ENCODE measurements at places on chromosomes 7 and 10.

GRCh38 chr10:103474077-103474476 is 5.0 kb downstream of the CALHM3 start:
- no peak for DNase-seq

- DNase-seq: no peak
Measured at GRCh38 chr7:134422008-134422407, 36.9 kb downstream of the AKR1B1 start.

GRCh38 chr7:141704112-141704511 is 2.1 kb upstream of the DENND11 start:
- no peak for DNase-seq

GRCh38 chr10:132455441-132455971 is 58.5 kb downstream of the PWWP2B start:
- DNase-seq: no peak

- DNase-seq: no peak
Measured at GRCh38 chr10:78600740-78601139, 468.0 kb upstream of the ZMIZ1 start.

DNA sequence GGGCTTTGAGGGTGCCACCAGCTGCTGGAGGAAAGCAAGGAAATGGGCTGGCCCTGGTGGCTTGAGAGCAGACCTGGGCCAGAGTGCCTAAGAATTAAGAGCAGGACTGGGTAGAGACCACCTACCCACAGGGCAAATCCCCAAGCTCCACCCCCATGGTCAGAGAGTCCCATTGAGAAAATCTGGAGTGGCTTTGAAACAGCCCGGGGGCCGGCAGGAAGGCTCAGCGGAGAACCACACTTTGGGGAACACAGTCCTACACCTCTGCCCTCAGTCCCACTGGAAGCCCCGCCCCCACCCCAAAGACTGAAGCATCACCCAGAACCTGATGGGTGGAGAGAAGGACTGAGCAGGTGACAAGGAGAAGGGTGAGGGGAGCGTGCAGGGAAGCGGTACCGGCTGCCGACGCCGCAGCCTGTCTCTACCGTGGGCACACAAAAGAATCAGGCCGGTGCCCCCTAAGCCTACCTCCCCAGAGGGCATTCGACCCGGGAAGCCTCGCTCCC is 3.6 kb downstream of the SMARCD3 start:
- peak; percentile 16 for DNase-seq

DNA sequence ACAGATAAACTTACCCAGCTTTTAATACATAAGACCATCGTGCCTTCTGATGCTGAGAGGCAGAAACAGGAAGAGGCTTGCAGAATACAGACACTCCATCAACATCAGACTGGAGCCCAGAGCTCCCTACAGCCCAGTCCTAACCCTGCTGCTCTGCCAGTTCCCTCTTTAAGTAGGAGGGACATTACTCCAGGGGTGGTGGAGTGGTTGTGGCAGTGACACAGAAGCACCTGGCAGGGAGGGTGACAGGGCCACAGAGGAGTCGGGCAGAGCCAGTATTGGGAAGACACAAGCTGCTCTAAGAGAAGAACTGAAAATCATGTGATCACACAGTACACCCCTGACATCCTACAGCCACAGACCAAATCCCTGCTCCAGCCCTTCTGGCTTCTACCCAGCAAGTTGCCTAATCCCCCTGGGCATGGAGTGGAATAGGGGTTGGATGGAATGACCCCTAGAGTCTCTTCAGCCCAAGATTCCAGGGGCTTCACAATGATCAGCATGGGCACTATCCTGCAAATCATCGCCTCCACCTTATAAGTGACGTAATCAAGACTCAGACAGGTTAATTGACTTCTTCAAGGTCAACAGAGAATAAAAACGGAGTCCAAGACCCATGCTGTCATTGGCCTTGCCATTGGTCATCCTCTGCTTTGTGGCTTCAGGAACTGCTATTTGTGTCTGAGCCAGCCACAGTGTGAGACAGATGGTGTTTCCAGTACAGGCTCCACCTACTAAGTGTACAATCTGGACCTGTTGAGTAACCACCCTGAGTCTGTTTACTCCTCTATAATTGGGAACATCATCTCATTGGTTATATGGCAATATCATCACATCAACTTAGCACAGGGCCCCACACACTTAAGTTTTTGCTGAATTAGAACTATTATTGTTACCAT is 61.1 kb upstream of the ZMIZ1 start:
- DNase-seq: no peak

GRCh38 chr7:40327873-40328272 is 193.1 kb downstream of the SUGCT start:
- DNase-seq: no peak

DNA sequence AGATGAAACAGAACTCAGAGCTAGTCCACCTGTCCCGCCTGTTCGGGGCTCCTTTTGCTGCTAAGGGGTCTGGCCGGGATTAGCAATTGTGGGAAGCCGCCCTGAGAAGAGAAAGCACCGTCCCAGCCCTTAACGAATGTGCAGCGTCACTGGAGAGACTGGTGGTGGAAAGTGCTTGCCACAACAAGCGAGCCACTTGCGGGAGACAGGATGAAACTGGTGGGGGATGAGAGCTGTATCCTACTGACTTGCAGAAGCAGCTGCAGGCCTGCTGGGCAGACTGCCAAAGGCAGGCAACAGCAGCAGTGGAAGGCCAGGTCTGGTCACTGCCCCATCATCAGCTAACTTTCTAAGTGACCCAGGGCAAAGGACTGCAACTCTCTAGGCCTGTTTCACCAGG is 95.4 kb downstream of the FAM53B start:
- peak; percentile 70 for DNase-seq

DNA sequence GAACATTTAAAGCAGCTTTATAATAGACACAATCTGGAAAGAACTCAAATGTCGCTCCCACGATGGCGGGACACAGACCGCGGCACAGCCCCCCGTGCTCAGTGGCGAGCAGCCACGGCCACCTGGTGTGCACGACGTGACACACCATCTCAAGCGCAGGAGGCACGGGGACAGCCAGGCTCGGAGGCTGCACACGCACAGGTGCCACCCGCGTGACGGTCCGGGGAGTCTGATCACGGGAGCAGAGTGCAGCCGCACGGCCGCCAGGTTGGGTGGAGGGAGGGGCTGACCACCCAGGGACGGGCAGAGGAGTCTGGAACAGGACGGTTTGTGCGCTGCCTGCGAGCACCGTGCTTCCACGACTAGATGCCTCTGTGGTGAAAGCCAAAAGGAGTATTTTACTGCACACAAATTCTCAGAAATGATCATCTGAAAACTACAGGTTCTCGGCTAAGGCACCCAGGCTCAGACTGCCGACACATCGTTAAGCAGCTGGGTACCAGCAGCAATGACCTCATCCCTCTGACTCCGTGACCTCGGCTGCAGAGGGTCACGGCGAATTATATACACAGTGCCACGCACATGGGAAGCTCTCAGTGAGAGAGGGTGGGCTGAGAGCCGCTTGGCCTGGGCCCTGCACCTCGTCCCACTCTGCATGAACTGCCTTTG is 7.5 kb upstream of the GPER1 start:
- DNase-seq: no peak

- no peak for DNase-seq
Measured at GRCh38 chr7:71238581-71239295, 106.8 kb downstream of the GALNT17 start.

GRCh38 chr7:44568771-44569560 is 4.7 kb downstream of the DDX56 start:
- no peak for DNase-seq

DNA sequence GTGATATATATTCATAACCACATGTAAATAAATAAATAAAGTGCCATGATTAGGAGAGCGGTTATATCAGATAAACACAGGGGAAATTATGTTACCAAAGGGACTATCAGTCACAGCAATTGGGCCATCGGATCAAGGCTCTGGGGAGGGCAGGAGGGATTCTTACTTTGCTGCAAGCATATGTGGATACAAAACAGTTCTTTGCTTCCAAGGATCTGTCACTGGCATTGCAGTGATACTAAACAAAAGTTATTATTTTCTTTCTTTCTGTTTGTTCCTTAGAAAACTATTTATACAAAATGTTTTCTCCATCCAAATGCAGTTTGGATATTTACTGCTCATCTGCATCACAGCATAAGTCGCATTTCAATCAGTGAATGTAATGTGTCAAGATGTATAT is 188.4 kb upstream of the MGMT start:
- DNase-seq: no peak

- no peak for DNase-seq
Measured at GRCh38 chr10:22651276-22651980, 63.0 kb downstream of the PIP4K2A start.

GRCh38 chr10:91537614-91538383 is 95.1 kb downstream of the PPP1R3C start:
- no peak for DNase-seq

- no peak for DNase-seq
Measured at GRCh38 chr7:2373124-2373556, 18.5 kb downstream of the EIF3B start.

DNA sequence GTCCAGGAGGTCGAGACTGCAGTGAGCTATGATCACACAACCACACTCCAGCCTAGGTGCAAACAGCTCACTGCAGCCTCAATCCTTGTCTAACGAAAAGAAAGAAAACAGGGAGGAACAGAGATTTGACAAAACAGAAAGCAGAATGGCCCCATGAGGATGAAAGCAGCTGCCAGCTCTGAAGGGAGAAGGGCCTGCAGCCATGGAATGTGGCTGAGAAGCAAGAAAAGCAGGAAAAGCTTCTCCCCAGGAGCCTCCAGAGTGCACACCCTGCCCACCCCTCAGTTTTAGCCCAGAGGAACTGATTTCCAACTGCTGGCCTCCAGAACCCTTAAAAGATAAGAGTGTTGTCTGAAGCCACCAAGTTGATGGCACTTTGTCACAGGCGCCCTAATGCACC is 13.0 kb downstream of the ESYT2 start:
- DNase-seq: no peak

DNA sequence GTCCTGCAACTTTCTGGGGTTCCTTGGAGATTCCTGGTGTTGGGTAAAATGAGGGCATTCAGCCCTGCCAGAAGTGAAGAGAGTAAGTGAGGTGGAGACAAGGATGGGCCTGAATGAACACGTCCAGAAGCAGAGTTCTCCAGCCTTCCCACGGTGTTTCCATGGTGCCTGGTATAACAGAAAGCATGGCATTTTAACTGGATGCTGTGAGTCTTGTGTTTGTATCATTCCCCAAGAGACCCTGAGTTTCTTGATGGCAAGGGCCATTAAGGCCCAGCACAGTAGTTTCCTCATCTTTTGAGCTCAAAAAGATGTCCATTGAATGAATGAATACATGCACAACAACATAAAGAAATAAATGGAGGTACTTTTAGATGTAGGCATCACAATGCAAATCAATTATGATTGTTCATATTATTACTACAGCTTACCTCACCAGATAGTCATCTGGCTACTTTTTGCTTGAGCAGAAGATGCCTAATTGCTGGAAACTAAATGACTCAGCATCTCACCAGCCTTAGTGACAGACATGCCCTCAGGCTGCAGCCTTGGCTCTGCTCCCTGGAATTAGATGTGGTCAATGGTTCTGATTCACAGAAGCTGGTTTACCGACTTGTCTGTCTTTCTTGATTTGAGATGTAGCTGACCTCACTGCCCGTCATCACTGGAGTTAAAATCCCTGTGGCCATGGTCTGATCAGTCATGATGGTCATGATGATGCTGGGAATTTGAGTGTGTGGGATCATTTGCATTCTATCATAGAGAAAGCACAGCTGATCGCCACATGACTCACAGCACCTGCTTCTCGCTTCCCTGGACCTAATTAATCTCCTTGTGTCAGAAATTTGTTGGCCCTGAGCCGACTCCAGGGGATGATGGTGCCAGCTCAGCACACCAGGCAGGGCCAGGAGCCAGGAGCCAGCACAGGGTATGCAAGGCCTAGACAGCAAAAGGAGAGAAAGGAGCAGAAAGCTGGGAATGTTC is 83.9 kb downstream of the CXCL12 start:
- no peak for DNase-seq

GRCh38 chr7:143299840-143300239 is 11.7 kb downstream of the CASP2 start:
- DNase-seq: peak; percentile 79

- no peak for DNase-seq
Measured at GRCh38 chr7:94228223-94228622, 166.5 kb upstream of the COL1A2 start.

DNA sequence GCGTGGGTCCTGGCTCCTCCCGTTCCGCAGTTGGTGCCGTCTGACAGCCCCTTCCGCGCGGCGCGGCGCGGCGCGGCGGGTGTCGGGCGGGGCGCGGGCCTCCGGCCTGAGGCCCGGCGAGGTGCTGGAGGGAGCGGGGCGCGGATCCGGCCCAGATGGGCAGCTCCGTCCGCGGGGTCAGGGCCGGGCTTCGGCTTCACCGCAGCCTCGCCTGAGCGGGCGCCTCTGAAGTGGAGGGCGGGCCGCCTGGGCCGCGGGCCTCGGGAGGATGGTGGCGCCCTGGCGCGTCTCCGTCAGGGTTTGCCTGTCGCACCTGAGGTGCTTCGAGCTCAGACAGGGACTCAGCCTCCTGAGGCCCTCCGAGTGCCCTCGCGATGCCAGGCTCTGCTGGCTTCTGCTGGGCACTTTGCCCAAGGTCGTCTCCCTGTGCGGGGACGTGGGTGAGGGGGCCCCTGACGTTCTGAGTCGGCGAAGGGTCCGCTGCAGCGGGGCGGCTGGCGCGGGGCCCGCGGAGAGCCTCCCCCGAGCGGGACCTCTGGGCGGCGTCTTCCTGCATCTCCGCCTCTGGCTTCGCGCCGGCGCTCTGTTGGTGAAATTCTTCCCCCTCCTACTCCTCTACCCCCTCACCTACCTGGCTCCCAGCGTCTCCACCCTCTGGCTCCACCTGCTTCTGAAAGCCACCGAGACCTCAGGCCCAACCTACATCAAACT is 473 bp downstream of the ADCK2 start:
- DNase-seq: peak; percentile 78

DNA sequence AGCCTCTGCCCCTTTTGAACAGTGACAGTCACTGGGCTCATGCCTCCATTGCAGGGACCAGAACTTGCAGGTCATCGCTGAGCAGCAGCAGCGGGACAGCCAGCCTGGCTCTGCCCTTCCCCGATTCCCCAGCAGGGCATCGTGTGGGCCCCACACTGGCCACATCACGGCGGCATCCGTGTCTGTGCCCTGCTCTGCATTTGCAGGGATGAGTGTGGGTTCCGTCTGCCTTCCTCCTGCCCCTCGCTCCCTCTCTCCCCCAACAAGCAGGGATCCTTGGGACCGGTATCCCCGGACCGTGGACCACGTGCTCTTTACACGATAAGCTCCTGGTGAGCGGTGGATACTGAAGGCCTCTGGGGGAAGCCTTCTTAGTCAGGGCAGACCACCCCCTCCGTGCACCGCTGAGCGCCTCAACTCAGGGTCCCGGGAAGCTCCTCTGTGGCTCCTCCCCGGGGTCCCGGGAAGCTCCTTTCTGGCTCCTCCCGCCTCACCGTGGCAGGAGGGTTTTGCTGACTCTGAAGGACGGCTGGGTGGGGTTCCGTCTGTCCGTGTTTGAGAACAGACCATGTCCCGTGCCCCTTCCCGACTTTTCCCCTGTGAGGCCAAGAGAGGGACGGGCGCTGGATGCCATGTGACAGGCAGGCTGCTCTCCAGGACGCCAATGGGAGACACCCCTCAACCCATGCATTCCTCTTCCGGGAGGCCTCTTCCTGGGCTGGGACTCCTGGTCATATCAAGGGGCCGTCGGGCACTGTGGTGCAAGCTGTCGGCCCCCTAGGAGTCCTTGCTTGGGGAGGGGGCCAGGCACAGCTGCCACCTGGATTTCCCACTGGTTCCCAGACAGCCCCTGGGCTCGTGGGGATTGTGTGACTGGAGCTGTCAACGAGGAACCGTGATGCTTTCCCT is 23.5 kb upstream of the NKX6-2 start:
- DNase-seq: no peak

Measured in CD4-positive, alpha-beta T cell treated with Interleukin-6 for 4 hours (primary cell).